ENCODE measurements at places on chromosomes 4 and X.

DNA sequence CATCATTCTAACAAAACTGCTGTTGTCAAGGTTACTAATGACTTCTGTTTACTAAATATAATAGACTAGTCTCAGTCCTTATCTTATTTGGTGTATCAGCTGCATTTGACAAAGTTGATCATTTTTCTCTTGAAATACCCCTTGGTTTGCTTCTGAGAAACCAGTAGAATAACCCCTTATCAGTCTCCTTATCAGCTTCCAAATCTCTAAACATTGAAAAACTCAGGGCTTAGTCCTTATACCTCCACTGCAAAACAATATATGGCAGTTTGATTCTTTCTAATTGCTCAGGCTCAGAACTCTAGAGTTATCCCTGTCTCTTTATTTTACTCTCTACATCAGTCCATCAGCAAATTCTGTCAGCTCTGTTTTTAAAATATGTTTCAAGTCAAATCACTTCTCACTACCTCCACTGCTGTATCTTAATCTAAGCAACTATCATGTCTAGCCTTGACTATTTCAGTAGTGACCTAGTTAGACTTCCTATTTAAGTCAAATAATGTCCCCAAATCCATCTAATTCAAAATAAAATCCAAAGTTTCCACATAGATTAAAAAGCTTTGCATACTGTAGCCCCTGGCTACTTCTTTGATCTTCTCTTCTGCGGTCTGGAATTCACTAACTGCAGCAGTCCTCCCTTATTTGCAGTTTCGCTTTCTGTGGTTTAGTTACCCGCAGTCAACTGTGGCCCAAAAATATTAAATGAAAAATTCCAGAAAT lies 87.1 kb upstream of the NPNT start:
- DNase-seq, result no peak

DNA sequence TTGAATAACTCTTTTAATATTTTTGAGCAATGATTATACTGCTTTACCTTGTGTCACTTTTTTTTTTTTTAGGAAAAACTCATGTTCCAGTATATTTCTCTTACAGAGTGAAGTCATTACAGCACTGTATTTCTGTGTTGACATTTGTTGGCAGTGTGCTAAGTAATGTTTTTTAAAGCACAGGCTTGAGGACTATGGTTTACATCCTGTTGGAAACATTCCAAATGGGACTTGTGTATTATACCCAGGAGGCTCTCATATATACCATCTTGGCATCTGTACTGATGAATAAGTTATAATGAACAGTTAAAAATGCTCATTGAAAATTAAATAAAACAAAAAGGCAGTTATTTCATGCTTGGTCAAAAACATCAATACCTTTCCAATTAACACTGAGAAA lies 33.8 kb downstream of the CEP44 start:
- DNase-seq, result no peak

DNA sequence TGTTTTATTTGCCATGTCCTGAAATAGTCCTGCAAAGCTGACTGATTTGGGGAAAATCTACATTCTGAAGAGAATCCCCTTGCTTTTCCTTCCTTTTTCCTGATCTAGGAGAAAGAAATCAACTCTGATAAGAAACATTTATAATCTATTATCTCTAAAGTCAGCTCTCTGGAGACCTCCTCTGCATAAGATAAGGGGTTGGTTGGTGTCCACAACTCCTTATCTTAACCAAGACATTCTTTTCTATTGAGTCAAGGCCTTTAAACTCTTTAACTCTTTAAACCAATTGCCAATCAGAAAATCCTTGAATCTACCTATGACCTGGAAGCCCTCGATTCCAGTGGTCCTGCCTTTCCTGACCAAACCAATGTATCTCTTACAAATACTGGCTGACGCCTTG lies 373.6 kb upstream of the RASGEF1B start:
- no peak for DNase-seq

GRCh38 chrX:129939986-129940385 lies 34.0 kb downstream of the UTP14A start:
- DNase-seq, result no peak

GRCh38 chrX:99421796-99422195 lies 988.3 kb downstream of the PCDH19 start:
- DNase-seq, result no peak

GRCh38 chr4:100936661-100937375 lies 410.5 kb downstream of the PPP3CA start:
- DNase-seq, result no peak

DNA sequence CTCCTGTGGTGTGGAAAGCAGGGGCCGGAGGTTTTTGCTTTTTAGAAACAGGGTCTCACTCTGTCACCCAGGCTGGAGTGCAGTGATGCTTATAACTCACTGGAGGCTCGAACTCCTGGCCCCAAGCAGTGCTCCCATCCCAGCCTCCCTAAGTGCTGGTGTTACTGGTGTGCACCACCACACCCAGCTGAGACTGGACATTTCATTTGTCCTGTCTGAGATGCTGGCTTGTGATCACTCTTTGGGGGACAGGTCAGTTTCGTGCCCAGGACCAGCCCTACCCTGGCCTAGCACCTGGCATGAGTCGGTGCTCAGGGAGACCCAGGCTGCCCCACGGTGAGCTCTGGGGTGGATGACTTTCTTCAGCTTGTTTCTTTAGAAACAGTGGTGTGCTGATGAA lies 11.3 kb downstream of the PSAPL1 start:
- DNase-seq, result no peak

DNA sequence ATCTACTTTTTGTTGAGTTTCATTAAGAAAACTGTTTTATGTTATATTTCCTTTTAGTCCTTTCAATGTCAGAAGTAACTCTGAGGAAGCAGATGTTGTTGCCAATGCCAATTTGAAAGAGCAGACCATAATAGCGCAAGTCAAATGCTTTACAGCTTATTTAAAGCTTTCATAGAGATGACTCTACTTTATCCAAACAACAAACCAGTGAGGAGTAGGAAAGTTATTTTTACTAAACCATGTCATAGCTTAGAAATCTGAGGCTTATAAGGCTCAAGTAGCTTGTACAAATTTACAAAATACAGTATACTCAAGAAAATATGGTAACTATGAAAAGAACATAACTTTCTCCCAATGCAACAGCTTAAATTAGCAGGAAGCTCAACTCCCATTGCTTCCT lies 40.1 kb upstream of the SPOCK3 start:
- DNase-seq, result no peak

DNA sequence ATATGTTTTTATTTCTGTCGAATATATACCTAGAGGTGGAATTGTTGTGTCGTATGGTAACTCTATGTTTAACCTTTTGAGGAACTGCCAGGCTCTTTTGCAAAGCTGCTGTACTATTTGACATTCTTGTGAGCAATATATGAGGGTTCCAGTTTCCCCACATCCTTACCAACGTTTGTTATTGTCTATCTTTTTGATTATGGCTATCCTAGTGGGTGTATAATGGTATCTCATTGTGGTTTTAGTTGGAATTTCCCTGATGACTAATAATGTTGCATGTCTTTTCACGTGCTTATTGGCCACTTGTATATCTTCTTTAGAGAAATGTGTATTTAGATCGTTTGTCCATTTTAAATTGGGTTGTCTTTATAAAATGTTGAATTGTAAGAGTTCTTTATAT lies 24.5 kb downstream of the REPS2 start:
- DNase-seq, result no peak

GRCh38 chr4:15781427-15782095 lies 3.4 kb downstream of the CD38 start:
- no peak for DNase-seq

- no peak for DNase-seq
Measured at GRCh38 chrX:10482261-10482660, 138.1 kb downstream of the MID1 start.

GRCh38 chrX:8037593-8038348 lies 110.6 kb upstream of the PNPLA4 start:
- DNase-seq, result no peak

- DNase-seq, result no peak
Measured at GRCh38 chrX:4379071-4379470, 665.6 kb upstream of the PRKX start.

DNA sequence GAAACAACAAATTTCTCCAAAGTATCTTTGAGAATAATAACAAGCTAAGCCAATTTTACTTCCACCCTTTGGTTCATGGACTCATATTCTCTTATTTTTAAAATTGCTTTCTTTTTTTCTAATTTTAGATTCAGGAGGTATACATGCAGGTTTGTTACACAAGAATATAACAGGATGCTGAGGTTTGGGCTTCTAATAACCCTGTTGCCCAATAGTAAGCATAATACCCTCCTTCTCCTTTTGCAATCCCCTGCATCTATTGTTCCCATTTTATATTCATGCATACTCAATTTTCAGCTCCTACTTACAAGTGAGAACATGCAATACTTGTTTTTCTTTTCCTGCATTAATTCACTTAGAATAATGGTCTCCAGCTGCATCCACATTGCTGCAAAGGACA lies 202.3 kb upstream of the FSTL5 start:
- no peak for DNase-seq

DNA sequence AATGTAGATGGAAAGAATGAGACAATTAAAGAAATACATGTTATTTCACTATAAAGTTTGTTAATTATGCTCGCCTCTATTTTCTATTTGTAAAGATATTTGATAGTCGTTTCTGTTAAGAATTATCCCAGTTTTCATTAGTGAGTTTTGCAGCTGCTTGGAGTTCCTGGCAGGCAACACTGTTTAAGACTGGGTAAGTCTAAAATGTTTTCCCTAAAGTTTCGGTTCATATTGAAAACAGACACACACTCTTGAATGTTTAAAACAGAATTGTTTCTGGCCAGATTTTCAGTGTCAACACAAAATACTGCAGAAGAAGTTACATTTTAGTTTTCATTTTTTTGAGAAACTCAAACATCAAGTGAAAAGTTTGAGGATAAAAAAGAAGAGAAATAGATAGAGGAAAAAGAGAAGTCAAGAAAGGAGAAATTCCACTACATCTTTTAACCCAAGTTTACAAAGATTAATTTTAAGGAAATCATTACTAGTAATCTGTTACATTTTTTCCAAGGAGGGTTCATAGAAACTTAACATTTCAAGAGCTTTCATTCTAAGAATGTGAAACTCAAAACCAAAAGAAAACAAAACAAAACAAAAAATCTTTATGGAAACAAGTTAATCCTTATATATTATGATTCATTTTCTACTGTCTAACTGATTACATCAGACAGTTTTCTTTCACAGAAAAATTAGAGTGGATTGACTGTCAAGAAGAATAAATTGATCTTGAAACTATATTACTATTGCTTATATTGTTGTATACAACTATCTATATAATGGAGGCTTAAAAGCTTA lies 305.5 kb downstream of the FAT4 start:
- no peak for DNase-seq

DNA sequence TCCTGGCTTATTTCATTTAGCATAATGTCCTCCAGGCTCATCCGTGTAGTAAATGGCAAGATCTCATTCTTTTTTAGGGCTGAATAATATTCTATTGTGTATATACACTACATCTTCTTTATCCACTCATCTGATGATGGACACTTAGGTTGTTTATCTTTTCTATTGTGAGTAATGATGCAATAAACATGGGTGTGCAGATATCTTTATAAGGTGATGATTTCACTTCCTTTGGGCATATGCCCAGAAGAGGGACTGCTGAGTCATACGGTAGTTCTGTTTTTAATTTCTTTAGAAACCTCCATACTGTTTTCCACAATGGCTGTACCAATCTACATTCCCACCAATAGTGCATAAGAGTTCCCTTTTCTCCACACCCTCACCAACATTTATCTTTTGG lies 317.6 kb upstream of the CNKSR2 start:
- no peak for DNase-seq

- DNase-seq, result no peak
Measured at GRCh38 chrX:9519546-9520216, 54.8 kb downstream of the TBL1X start.

DNA sequence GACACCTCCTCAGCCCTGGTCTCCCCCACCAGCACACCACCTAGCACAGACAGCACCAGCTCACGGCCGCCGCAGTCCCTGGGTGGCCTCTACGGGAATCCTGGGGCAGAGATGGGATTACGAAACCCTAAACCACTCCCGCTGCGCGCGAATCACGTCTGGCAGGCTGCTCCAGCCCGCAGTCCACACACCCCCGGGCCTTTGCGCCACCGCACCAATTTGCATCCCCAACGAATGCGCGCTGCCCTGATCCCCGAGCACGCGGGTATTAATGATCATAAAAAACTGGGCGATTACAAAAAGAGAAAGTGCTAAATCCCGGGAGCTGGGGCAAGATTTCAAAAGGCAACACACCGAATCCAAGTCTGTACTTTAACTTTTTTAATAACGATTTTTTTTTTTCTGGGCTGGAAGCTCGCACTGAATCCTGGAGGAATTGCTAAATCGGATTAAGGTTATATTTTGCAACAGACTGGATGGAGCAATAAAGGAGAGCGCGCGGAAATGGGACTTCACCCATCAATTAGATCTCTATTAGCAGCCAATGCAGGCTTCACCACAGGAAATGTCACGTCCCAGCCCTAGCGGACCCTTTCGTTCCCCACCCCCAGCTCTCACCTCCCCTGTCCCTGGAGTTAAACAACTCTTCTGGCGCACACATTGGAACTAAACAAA lies 69.8 kb upstream of the TMEM33 start:
- no peak for DNase-seq

- DNase-seq, result no peak
Measured at GRCh38 chr4:712093-712492, 6.5 kb downstream of the PCGF3 start.
